ENCODE measurements at places on chromosomes 12 and 14. TPM values are rescaled to one million over a fixed set of nuclear protein-coding genes. Genes with fewer than 3 reads are reported as not detected.
A peak's percentile ranks its signal among the peaks of the same experiment; 100 is the strongest.

DNA sequence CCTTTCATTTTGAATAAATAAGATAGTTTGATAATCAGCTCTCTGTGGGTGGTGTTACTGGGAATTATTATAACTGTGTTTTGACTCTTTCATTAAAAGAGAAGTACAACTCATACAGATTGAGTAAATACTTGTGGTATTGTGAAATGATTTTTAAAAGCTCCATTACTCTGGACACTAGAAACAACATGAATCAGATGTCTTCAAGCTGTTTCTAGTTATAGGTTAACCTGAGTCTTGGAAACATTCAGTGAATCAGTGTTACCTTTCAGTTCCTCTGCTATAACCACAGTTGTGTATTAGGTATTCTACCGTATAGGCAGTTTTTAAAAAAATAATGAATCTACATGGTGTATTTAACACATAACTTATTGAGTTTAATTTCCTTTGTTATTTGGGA is 128.4 kb upstream of the SSTR1 start:
- DNase-seq: no peak

DNA sequence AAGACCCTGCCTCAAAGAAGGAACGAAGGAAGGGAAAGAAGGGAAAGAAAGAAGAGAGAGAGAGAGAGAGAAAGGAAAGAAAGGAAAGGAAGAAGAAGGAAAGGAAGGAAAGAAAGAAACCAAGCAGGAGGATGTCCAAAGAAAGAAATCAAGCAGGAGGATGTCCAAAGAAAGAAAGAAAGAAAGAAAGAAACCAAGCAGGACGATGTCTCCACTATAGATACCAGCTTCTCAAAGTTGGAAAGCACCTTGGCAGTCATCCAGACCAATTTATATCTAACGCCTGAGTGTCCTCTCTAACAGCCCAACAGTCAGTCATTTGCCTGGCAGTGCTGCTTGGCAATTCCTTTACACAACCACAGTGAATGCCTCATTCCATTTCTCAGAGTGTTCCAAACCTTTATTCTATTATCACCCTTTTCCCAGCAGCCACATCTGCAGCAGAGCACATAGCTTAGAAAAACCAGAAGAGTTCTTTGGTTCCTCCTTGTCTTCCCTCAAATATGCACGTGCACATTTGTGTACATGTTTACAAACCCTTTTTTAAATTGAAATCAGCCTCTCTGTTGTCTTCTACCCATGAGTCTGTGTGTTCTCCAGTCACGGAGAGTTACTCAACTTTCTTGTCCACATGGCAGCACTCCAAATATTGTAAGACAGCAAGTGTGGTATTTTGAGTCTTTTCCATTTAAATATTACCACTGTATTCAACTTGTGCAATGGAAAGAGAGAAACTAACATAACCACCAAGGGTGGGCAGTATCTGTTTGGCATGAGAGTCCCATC is 138.4 kb downstream of the STXBP6 start:
- no peak for DNase-seq

GRCh38 chr12:68559984-68560850 is 50.5 kb upstream of the RAP1B start:
- DNase-seq: peak; percentile 84

- peak; percentile 3 for DNase-seq
Measured at GRCh38 chr12:132460571-132460970, 29.4 kb upstream of the FBRSL1 start.

- DNase-seq: no peak
Measured at GRCh38 chr12:95269892-95270291, 52.3 kb downstream of the VEZT start.

DNA sequence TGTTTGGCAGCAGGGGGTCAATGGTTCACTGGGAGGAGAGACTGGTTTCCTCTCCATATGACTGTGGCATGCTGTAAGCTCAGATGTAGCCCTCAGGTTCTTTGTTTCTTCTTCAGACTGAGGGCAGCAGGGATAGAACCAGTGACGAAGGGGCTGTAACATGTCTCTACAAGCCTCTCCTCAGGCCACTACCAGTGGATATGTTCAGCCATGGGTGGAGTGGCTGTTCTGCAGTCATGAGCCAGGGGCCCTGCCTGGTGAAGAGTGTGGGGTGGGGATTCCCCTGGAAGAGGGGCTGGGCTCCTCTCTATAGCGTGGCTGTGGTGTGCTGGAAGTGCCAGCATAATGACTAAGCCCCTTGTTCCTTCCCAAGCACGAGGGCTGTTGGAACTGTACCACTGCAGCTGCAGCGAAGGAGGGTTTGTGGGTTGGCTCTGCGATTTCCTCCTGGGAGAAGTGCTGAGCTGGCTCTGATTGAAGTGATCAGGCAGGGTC is 55.8 kb downstream of the CMAS start:
- DNase-seq: peak; percentile 32

The ALDH2 gene
- total RNA-seq: 362 TPM

The DACT1 gene
- 9.8 TPM for total RNA-seq

The PRB2 gene
- total RNA-seq: not detected

All from right cardiac atrium (tissue), 5 donors.